Muscle of back (tissue), 13 donors: ENCODE measurements at places on chromosomes 7 and 10. TPM values are rescaled to one million over a fixed set of nuclear protein-coding genes. Genes with fewer than 3 reads are reported as not detected.

- no peak for DNase-seq
These were observed 7.8 kb downstream of the ADRA2A start for GRCh38 chr10:111084366-111085255.

- no peak for DNase-seq
These were observed 18.3 kb downstream of the ADAMTS14 start for GRCh38 chr10:70690589-70690988.

DNA sequence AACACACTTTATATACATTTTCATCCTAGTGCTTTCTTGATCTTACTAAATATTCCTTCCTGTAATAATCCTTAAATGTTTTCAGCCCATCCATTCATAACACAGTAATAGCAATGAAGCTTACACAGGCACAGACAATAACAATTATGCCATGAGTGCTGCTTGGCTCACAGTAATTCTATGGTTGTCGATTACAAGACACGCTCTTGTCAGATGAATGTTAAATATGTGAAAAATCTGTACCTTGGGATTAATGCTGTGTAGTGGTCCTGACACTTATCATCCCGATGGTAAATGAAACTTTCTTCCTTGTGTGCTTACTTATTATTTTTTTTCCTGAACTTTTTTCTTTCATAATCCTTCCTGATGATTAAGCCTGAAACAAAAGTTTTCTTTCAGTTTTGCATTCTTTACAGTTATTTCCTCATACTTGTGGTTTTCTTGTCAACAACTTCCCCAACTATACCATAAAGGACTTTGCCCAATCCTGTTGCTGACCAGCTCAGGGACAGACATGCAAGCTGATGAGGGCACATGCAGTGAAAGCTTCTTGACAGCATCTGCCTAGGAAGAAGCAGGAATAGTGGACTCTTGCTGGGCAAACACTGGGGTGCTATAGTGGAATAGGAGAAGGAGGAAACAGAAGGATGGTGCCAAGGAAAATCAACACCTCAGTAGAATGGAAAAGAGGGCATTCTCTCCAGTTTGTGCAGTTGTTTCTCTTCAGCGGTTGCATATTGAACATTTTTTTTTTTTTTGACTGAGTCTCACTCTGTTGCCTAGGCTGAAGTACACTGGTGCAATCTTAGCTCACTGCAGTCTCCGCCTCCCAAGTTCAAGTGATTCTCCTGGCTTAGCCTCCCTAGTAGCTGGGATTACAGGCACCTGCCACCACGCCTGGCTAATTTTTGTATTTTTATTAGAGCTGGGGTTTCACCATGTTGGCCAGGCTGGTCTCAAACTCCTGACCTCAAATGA lies 6.7 kb upstream of the MGAM2 start:
- DNase-seq = peak; percentile 18

GRCh38 chr10:86411852-86412560 lies 45.4 kb upstream of the GRID1 start:
- no peak for DNase-seq

DNA sequence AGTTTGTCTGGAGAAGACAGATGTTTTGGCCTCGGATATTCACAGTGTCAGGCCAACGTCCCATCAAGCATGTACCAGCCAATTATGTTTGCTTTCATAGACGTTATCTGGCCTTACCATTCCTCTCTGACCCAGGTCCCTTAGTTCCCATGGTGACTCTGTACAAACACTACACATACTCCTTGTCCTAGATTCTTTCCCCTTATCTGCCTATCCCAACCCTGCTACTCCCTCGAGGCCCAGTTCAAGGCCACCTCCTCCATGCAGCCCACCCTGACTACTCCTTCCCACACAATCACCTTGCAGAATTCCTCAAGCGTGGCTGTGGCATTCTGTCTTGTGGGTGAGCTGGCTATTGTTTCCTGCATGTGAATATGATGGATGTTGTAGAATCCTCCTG lies 155.2 kb downstream of the PRKAG2 start:
- no peak for DNase-seq

- no peak for DNase-seq
These were observed 95.8 kb downstream of the CFAP58 start for GRCh38 chr10:104449391-104449790.

DNA sequence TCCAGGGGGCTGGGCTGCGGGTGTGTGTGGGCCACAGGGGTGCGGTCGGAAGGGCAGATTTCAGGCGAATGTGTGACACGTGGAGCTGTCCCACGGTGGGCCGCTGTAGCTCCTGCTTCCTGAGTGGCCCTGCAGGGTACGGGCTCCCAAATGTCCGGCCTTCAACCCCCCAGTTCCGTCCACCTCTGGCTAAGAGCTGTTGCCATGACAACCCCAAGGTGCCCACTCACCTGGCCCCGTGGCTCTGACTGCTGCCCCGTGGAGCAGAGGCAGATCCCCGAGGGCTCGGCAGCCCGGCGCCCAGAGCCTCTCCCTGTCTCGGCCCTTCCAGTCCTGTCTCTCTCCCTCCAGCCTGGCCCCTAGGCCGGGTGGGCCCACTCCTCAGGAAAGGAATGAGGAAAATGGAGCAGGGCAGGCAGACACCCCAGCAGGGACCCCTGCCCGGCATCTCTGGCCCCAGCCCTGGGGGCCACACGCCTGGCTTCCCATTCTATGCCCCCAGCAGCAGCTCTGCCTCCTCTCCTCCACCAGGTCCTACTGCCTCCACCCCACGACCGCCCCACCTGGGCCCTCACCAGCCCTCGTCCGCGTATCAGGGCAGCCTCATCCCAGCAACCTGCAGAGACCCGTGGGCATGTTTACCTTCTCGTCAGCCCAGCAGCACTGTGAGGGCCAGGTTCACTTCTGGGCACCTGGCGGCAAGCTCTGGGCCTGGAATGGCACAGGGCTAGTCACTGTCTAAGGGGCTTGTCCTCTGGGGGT lies 215.6 kb downstream of the ELFN1 start:
- no peak for DNase-seq

DNA sequence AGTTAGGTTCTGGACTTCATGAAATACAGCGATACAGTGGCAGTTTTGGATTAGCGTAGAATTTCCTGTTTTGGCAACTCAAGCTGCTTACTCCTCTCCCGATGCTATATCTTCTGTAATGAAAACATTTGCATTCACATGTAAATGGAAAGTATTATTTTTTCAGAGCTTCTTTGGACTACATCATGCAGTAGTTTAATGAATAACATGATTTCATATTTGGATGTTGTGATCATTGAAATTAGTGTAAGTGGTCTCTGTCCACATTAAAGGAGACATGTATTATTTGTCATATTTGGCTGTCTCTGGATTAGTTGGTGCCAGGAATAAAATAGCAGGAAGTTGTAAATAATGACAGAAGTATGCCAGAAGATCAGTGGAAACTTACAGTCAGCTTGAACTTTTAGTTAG lies 331.6 kb downstream of the GFRA1 start:
- DNase-seq = peak; percentile 70

GRCh38 chr7:112533591-112533990 lies 52.8 kb downstream of the LSMEM1 start:
- DNase-seq = no peak

DNA sequence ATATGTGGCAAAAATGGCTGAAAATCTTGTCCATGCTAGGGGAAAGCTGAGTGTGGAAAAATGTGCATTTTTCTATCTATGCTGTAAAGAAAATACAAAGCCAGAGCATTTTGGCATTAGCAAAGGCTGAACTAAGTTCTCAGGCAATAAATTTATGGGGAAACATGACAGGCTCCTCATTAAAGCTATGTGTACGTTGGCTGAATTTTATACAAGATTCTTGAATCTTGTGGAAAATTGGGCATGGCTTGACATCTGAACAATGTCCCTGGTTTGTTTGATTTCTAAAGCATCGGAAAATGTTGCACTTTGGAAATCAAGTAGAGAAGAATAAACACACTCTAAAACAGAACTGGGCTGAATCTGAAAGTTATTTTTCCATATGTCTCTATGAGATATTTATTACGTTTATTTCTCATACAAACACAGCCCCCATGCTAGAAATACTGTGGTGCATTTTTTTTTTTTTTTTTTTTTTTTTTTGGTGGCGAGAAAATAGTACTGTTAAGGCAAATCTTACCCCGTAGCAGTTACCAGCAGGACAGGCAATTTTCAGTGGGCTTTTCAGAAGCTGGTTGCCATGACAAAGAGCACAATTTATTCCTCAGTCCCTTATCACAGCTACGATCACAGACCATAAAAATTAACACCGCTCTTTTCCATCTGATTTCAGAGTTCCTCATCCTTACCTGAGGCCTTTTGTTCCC lies 16.9 kb downstream of the CPA1 start:
- DNase-seq = no peak

DNA sequence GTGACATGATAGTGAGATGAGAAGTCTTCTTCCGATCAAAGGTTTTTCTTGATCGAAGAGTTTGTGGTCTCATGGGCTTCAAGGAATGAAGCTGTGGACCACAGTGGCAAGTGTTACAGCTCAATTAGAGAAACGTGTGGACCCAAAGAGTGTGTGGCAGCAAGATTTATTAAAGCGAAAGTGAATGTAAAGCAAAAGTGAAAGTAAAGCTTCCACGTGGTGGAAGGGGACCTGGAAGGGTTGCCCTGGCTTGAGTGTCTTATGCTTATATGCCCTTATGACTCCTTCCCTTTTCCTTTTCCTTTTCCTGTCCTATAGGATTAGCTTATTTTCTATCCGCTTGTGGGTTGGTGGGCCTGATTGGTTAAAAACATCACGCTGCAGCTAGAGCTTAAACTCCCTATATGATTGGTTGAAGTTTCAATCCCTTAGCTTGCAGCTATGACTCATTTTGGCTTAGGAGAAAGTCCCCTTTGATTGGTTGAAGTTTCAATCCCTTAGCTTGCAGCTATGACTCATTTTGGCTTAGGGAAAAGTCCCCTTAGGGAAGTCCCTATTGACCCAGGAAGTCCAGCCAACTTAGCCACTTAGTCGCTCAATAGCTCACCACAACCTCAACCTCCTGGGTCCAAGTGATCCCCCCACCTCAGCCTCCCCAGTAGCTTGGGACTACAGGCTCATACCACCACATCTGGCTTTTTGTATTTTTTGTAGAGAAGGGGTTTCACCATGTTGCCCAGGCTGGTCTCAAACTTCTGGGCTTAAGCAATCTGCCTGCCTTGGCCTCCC lies 34.7 kb downstream of the MRPS24 start:
- DNase-seq = peak; percentile 22

- DNase-seq = no peak
These were observed 124.2 kb downstream of the PLPP4 start for GRCh38 chr10:120580918-120581895.

DNA sequence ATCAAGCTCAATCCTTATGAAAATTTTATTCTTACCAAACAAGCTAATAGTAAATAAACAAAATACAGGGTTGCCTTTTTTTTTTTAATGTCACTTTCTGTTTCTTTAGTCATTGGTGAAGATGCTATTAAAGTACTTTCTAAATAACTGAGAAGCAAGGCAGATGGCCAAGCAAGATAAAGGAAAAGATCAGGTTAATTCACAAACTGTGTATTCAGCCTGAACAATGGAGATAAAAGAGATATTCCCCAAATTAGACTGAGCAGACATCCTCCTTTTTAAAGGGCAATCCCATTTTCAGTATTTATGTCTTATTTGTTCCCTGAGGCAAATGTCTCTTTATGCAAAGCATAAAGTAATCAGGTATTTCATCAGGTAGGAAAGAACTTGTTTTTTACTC lies 23.1 kb upstream of the XRCC2 start:
- no peak for DNase-seq

DNA sequence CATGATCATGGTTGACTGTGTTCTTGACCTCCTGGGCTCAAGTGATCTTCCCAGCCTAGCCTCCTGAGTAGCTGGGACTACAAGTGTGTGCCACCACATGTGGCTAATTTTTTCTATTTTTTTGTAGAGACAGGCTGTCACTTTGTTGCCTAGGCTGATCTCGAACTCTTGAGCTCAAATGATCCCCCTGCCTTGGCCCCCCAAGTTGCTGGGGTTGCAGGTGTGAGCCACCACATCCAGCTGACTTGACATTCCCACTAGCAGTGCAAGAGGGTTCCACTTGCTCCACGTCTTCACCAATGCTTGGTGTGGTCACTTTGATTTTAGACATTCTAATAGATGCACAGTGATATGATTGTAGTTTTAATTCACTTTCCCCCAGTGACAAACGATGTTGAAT lies 25.1 kb downstream of the CYP26A1 start:
- no peak for DNase-seq

DNA sequence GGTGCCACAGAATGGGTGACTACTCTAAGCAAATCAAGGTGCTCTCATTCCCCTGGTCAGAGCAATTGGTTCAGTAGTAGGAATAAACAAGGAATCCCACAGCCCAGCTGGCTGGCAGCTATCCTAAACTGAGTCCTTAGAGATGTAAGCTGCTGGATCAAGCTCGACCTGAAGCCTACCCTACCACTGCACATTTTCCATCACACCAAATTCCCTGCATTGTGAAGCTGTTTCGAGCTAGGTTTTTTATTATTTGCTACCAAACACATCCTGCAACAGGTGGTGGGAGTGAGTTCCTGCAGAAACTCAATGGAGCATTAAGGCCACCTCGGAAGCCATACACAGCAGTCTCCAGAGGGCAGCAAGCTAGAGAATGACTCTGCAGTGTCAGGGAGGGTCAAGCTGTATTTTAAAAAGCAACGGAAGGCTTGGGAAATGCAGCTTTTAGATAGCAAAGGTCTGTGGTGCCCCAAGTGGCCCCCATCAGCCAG lies 33.7 kb upstream of the TNRC18 start:
- DNase-seq = no peak

DNA sequence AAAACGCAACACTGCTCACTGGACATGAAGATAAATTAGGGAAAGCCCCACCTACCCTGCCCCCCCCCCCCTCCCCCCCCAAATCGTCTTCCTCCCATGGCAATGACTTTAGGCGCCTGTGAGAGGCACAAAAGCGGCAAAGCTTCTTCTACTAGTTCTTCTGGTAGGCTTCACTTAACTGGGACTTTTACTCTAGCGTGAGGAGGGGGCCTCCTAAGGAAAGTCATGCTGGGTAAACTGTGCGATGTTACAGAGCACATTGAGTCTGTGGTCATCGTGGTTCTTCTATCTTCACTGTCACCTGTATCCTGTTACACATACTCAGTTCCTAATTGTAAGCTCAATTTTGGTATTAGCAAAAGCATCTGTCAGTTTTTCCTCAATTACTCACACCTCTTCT lies 25.1 kb downstream of the HSPB1 start:
- no peak for DNase-seq

DNA sequence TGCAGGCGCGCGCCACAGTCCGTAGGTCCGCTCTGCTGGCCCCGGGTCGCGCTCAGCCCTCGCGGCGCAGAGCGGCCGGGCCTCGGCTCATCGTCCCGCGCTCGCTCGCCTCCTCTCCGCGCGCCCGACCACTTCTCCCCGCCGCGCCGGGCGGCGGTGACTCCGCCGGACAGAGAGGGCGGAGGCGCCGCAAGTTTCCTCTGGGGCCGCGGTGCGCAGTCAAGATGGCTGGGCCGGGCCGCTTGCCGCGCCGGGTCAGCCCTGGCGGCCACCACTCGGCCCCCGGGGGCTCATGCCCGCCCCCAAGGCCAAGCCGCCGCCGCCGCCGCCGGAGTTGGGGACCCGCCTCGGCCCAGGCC lies 441 bp downstream of the FZD8 start:
- no peak for DNase-seq

GRCh38 chr7:23306936-23307521 lies 7.9 kb downstream of the MALSU1 start:
- no peak for DNase-seq

The INA gene
- 0.20 TPM for polyA plus RNA-seq

The ANXA11 gene
- 106 TPM for polyA plus RNA-seq

The ATRNL1 gene
- 0.90 TPM for polyA plus RNA-seq

The RNF32 gene
- 2.9 TPM for polyA plus RNA-seq

The CCDC146 gene
- 4.9 TPM for polyA plus RNA-seq

The ZNF107 gene
- 4.3 TPM for polyA plus RNA-seq

The PKD1L1 gene
- 0.23 TPM for polyA plus RNA-seq

The SFRP4 gene
- polyA plus RNA-seq = 34.1 TPM
